ENCODE measurements at places on chromosomes 5 and 9.

DNA sequence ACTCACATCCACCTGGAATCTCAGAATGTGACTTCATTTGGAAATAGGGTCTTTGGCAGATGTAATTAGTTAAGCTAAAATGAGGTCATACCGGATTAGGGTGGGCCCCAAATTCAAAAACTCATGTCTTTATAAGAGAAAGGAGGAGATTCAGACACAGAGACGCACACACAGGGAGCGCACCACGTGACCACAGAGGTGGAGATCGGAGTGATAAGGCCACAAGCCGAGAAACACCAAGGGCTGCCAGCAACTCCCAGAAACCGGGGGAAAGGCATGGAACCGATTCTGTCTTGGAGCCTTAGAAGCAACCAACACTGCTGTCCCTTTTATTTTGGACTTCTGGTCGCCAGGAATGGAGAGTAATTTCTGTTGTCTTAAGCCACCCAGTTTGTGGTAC is 31.8 kb upstream of the LMX1B start:
- DNase-seq = peak; percentile 52

- DNase-seq = no peak
These were observed 303.2 kb downstream of the ACTL7B start for GRCh38 chr9:108552459-108553040.

DNA sequence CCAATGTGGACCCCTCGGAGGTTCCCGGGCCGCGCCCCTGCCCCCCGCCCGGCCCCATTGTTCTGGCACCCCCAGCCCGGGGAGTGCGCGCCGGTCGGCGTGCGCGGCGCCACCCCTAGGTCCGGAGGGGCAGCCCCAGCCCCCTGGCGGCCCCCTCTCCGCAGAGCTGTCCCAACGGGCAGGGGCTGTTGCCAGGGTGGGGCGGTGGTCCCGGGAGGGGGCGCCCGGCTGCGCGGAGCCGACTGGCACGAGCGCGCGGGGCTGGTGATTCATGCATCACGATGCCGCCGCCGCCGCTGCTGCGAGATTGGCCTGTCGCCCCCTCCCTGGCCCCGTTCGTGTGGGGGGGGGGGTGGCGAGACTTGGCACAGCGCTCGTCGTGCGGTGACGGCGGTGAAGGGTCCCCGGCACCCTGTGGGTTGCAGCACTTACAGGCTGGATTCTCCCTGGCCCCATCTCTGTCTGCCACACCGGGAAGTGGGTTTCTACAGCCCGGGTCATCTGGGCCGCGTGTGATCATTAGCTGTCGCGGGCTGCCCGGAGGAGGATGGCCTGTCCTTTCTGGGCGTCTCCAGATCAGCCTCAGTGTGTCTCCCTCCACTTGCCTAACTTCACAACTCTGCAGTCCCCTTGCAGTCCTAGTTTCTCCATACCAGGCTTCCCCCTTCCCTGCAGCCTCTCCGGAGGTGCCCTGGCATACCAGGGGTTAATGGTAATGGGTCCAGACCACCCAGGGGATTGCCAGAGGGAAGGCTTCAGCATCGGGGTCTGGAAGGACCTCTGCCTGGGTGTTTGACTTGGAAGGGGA is 858 bp downstream of the NCS1 start:
- peak; percentile 66 for DNase-seq

- DNase-seq = no peak
These were observed 298.2 kb downstream of the CD180 start for GRCh38 chr5:66898241-66898995.

- no peak for DNase-seq
These were observed 527.0 kb upstream of the TUSC1 start for GRCh38 chr9:26205261-26205660.

DNA sequence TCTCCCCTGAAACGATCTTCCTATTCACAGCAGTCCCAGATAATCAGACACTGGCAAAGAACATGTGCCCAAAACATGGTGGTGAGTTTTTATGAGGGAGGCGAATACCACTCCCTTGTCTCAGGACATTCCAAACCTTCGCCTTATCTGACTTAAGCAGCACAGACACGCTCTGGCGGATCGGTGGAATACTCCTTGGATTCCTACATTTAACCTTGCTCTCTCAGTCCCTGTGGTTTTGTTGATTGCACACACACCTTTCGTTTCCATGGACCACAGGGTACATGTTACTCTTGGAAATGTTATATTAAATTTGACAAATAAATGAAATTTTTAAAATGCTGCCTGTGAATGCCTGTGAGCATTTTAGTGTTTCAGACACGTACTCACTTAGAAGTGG is 87.8 kb upstream of the CPEB4 start:
- DNase-seq = no peak

- DNase-seq = no peak
These were observed 27.1 kb upstream of the GHR start for GRCh38 chr5:42396111-42396510.

DNA sequence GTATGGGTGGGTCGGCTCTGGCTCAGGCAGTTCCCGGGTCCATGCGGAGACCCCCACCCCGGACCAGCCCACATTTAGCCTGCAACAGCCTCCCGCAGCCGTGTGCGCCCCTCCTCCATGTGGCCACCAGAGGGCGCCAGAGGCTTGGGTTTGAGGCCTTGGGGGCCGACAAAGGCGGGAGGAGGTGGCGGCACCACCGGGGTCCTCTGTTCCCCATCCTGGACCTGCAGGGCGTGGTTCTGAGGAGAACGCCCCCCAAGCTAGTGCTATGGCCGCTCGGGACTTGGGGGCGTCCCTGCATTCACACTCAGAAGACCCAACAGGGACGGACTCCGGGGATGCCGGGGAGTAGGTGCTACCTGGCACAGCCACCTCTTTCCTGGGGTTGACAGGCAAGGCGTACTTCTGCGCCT is 16.5 kb downstream of the ASS1 start:
- peak; percentile 78 for DNase-seq

DNA sequence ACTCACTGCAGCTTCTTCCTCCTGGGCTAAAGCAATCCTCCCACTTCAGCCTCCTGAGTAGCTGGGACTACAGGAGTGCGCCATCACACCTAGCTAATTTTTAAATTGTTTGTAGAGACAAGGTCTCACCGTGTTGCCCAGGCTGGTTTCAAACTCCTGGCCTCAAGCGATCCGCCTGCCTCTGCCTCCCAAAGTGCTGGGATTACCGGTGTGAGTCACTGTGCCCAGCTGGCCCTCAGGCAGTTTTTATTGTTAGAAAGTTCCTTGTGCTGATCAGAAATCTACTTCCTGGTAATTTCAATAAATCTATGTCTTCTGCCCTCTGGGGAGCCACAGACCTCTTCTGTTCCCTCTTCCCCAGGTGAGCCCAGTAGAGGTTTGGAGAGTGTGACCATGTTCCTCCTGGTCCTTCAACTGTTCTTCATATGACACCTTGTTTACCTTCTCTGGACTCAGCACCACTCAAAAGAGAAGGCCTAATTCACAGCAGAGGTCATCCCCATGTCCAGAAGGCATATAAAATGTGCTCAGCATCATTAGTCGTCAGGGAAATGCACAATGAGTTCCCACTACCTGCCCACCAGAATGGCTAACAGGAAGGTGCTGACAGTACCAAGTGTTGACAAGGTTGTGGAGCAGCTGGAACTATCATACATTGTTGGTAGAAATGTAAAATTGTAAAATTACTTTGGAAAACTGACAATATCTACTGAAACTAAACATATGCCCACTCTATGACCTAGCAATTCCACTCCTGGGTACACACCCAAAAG is 10.4 kb downstream of the TMOD1 start:
- DNase-seq = no peak

GRCh38 chr9:119768266-119768665 is 399.0 kb upstream of the BRINP1 start:
- no peak for DNase-seq

GRCh38 chr5:81819556-81820317 is 68.8 kb upstream of the SSBP2 start:
- DNase-seq = no peak

- no peak for DNase-seq
These were observed 49.7 kb upstream of the AKNA start for GRCh38 chr9:114437401-114437893.

DNA sequence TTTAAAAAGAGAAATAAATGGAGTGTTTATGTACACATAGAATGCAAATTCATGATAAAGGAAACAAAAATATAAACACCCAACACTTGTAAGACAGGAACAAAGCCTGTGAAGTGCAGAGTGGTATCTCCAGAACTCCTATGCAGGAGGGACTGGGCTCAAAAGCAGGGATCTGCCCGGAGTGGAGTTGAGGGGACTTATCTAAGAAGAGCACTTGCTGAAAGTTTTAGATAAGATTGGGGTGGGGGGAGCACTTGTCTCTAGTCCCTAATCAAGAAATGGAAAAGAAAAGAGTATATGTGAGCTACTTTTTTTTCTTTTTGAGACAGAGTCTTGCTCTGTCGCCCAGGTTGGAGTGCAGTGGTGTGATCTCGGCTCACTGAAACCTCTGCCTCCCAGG is 840.4 kb downstream of the MAT2B start:
- DNase-seq = no peak

All from BE2C (cell line).